Astrocyte (in vitro differentiated cells and primary cell): ENCODE measurements at places on chromosomes 6 and 20. TPM values are rescaled to one million over a fixed set of nuclear protein-coding genes. Genes with fewer than 3 reads are reported as not detected.

SLC35B2 gene
- 61.8 and 66.6 TPM in 2 replicates for total RNA-seq

- H3K36me3 ChIP-seq = peaks cover 26% of the 10 kb centered on the region
- no peak for DNase-seq
- H3K4me1 ChIP-seq = no peaks in the 10 kb centered on the region
- no peak overlapping the region for H3K27ac ChIP-seq
- no peak overlapping the region for H3K4me3 ChIP-seq
- H3K27me3 ChIP-seq = no peaks in the 10 kb centered on the region
These were observed 25.3 kb downstream of the RBCK1 start for GRCh38 chr20:433300-433975.

SSR1 gene
- total RNA-seq = 289 and 310 TPM in 2 replicates

- H3K27ac ChIP-seq = no peak overlapping the region
- no peaks in the 10 kb centered on the region for H3K4me1 ChIP-seq
- no peak for DNase-seq
- H3K4me3 ChIP-seq = no peak overlapping the region
These were observed 72.0 kb upstream of the INSM1 start for GRCh38 chr20:20295621-20296498.

- no peak overlapping the region for H3K4me3 ChIP-seq
- H3K36me3 ChIP-seq = no peaks in the 10 kb centered on the region
- no peak overlapping the region for H3K27ac ChIP-seq
- DNase-seq = no peak
- H3K4me1 ChIP-seq = no peaks in the 10 kb centered on the region
- no peaks in the 10 kb centered on the region for H3K27me3 ChIP-seq
These were observed 13.3 kb downstream of the DUSP22 start for GRCh38 chr6:305371-306206.

TMEM170B gene
- total RNA-seq = 1.5 and 2.5 TPM in 2 replicates
